ENCODE measurements at places on chromosomes 4 and X.

DNA sequence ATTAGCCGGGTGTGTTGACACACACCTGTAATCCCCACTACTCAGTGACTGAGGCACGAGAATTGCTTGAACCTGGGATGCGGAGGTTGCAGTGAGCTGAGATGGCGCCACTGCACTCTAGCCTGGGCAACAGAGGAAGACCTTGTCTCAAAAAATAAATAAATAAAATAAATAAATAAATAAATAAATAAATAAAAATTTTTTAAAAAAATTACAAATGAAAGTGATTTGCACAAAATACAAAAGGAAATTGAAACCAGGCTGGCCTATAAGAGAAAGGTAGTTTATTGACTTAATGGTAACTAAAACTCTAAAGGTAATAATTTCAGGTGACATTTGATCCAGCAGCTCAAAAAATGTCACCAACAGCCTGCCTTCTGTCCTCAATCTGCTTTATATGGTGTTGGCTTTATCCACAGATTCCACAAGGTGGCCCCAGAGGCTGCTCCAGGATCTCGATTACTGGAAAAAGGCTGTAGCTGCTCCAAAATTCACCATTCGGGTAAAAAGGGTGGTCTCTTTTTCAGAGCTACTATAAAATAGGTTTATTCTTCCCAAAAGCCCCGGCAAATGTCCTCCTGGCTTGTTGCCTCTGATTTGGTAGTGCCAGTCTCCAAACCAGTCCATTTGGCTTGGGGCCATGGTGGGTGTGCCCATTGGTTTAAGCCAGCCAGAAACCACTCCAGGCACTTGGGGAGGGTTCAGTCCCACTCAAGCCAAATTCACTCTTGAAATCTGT, 61.4 kb upstream of the TRIM2 start:
- peak; percentile 28 for DNase-seq

- no peak for DNase-seq
These were observed 93.0 kb downstream of the TSPAN7 start for GRCh38 chrX:38654302-38654701.

DNA sequence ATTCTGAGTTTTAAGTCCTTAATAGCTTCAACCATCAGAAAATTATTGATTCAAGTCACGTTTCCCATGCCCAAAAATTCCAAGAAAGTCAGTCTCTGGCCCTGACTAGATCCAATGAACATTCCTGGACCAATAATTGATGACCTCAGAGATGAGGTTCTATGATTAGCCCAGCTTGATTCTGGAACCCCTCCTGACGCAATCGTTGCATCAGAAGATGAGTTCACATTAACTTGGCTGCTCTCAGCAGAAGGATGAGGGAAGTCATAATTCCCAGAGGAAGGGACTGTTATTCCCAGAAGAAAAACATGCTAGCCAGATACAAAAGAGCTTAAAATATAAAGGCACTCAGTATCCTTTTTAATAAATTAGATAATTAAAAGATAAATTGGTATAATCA, 34.3 kb upstream of the CPEB2 start:
- DNase-seq, result no peak

GRCh38 chr4:140031061-140031460, 122.9 kb downstream of the MAML3 start:
- no peak for DNase-seq

DNA sequence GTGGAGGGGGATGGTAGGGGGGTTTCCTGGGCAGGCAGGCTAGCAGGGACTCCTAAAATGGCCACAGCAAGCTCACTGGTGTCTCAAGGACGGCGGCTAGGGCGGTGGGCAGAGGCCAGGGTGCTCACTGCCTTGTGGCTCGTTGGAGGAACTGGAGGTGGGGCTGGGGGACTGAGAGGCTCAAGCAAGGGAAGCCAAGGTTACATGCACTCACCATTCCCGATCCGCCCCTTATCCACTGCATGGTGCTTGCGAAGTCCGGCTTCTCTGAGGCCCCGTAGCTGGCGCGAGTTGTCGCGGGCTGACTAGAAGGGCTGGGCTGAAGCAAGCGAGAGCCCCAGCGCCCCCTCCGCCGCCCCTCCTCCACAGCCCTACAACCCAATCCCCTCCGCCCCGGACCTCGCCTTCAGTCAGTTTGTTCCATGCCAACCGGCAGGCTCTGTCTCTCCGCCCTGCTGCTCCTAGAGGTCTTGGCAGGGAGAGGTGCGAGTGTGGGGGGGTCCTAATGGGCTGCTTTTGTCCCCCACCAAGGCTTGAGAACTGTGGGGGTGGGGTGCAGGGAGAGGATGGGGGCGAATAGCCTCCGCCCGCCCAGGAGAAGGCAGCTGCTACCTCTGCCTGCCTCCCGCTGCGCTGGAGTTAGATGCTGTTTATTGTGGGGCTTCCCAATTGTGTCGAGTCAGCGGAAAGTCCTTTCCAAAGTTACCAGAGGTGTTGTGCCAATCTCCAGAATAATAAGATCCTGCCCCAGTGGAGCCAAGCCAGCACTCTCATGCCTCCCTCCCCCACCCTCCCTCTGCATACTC, at the start of gene ARHGEF9:
Gene ARHGEF9 (minus strand): TSS at position 313 of the 806 bp plus-strand sequence. CDS start 69 bp downstream, at position 244.
- DNase-seq, result no peak

DNA sequence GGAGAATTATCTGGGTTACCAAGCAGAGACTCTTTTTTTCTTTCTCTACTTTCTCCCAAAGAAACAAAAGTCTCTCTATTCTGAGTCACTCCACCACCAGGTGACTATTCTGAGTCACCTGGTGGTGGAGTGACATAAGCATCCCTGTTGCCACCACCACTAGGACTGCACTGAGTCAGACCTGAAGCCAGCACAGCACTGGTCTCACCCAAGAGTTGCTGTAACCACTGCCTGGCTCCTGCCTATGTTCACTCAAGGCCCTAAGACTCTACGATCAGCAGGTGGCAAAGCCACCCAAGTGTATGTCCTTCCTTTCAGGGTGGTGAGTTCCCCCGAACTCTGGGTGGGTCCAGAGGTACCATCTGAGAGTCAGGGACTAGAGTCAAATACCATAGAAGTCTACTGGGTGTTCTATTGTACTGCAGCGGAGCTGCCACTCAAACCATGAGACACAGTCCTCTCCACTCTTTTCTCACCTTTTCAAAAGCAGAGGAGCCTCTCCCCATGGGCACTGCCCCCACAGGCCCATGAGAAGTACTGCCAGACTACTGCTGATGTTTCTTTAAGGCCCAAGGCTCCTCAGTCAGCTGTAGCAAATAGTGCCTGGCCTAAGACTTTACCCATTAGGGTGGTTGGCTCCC, 209.6 kb upstream of the IRS4 start:
- no peak for DNase-seq

DNA sequence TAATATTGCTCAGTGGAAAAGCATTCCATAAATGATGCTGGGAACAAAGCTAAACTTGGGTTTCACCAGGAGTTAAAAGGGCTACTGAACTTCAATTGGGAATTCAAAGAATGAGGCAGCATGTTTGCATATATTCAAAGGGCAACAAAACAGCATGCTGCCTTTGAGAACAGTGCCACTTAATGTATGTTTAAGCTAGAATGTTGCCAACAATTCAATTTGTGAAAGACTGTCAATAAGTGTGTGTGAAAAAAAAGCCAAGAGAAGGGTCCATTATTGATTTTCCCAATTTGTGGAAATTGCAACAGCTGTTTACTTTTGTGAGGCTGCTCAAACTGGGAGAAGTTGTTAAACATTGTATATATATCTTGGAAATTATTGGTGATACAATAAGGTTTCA, 701.9 kb upstream of the ACTRT1 start:
- DNase-seq, result no peak

DNA sequence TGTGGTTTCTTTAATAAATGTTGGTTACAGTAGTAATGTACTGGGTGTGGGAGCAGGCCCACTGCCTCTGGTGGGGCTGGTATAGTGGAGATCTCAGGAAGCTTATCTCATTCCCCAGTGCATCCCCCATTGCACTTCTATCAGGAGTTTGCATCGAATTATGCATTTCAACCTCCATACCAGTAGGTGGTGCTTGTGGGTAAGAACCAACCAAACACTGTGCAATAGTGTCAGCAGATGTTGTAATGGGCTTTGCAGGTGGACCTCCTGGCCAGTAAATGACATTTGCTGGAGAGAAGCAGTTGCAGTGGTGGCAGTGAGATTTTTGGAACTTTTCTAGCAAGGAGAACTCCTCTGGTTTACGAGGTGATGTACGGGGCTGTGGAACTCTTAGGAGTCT, 150.6 kb downstream of the POU3F4 start:
- no peak for DNase-seq

DNA sequence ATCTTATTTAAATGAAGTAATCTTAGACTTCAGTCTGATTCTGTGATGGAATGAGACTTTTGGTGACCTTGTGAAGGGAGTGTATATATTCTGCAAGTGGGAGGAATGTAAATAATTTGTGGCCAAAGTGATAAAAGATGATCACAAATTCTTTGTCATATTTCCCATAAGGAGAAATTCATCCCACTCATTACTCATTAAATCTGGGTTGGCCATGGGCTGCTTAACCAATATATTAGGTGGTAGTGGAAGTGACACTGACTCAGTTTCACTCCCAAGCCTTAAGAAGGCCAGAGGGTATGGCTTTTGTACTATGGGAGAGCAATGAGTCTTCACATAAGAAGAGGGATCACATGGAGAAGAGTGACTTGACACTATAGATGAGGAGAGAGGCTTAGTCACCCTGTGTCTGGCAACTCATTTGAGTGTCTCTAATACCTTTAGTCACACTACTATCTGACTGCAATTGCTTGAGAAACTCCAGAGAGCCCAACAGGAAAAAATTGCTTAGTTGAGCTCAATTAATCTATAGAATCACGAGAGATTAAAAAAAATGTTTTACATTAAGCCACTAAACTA, 408.2 kb upstream of the PITX2 start:
- no peak for DNase-seq

Data from activated T-cell treated with anti-CD3 and anti-CD28 coated beads for 1 hour (primary cell).